HL-60 (cell line): ENCODE measurements at places on chromosomes 12 and 14.

DNA sequence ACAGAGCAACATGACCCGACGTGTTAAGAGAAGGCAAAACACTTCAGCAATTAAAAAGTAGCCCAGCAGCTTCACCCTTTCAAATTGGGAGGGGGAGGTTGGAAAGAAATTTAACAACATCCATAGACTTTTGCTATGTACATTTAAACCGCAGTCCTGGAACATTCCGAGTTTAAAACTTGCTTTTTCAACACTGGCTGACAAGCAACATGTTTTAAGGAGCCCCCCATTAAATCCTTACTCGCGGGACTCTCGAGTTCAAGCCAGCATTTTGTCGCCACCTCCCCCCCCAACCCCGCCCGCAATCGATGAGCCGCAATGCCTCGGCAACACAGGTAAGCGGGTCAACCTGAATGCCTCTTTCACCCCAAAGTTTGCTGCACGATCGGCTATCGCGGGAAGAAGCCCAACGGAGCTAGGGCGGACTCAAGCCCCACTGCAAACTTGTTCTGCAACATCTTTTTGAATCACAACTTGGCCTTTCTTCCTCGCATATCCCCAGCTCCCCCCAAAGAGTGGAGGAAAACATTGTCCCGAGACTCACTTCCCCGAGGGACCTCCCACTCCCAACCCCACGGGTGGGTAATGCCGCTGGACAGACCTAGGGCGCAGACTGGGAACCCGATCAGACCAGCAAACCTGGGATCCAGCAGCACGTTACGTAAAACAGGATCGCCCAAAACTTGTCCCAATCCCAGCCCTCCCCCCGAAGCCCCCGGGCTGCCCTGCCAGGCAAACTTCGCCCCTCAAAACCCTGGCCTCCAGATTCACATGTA, 777 bp downstream of the ZFP36L1 start:
- no peak for DNase-seq

DNA sequence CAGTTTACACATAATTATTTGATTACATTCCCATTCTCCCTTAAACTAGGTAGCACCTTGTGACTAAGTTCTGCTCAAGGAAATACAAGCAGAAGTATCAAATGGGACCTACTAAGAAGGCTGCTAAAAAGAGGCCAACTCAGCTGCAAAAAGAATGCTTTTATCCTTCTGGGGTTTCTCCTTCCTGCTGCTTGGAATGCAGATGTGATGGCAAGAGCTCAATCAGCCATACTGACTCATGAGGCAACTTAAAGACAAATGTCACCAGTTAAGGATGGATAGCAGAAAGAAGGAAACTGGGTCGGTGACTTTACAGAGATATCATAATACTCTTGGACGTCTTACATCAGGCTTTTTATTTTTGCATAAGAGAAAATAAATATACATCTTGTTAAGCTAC, 38.0 kb upstream of the RAP1B start:
- no peak for DNase-seq

DNA sequence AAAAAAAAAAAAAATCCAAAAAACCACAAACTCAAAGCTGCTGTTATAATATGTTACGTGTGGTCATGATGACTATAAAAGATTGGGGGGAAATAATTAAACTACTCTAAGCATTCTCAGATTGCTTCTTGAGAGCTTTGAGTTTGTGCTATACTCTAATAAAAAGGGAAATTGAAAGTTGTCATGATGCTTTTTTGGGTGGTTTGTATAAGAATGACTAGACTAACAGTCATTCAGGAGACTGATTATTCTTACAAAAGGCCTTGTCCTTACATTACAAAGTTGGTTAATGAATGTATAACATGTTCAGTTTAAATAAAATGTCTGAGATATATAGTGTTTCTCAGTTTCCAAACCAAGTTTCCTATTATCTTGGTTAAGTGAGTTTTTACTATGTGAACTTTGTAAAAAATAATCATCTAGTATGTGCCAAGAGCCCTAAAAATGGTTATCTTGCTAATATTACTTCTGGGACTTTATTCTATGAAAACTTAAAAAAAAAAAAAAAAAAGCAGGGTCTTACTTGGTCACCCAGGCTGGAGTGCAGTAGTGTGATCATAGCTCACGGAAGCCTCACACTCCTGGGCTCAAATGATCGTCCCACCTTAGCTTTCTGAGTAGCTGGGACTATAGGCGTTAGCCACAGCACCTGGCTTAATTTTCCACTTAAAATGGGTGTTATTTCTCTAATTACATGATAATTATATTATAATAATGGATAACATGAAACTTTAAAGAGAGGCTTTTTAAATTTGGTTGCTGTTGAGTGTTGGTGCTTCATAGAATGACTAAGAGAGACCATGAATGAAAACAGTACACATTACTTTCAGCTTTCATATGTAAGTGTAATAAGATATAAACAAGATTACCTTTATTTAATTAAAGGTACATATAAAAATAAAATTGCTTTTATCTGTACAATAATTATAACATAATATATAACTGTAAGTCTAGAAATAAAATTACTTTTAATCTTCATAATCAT, 459.6 kb upstream of the RGS6 start:
- no peak for DNase-seq

GRCh38 chr12:44157359-44157758, 321.5 kb downstream of the TMEM117 start:
- no peak for DNase-seq

- no peak for DNase-seq
Observed at GRCh38 chr14:90883197-90883596, 67.0 kb upstream of the TTC7B start.

- DNase-seq = no peak
Observed at GRCh38 chr12:55845785-55846496, 3.2 kb upstream of the MMP19 start.

DNA sequence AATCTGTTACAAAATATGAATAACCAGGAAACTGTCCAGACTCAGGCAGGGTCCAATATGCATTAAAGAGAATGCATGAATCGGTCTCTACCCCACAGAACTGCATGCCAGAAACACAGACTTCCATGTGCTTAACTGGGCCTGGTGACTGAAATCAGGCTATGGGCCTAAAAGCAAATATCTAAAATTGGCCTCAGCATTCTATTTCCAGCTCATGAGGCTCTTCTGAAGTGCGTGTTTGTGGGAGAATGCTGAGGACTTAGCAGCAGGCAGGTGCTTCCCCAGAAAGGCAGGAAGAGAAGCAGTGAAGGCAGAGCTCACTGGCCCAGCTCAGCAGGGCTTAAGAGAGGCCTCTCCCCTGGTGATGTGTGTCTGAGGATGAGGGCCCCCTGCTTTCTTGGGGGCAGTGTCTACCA, 48.5 kb downstream of the ADGRD1 start:
- no peak for DNase-seq

DNA sequence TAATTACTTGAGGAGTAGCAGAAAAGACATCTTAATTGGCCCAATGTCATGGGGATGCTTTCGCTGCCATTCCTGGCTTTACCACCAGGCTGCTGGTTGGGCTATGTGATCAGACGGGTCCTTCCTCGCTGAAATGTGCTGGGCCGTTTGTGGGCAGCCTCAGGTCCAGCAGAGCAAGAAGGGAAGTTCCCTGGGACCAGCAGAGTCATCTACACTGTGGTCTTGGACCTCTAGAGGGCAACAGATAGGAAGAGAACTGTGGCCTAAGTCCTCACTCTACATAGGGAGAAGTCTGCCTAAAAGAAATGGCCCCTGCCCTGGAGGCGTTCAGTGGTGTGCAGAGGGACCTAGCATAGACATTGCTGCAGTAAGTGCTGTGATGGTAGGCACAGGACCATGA, 10.9 kb downstream of the EVL start:
- peak; percentile 90 for DNase-seq

DNA sequence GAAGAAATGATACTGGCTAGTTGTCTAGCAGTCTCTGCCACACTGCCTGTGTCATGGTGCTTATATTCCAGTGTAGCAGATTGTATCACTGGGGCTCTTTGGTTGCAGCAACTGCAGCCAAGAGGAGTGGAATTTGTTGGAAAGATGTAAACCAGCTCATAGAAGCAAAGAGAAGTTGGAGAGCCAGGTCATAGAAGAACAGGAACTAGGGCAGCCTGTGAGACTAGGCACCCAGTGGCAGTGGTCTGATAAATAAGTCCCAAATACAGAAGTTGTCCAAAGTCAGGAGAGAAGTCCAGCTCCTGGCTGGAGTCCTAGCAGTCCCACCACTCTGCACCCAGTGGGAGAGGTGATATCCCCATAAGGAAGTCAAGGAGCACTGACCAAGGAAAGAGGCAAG, 172.5 kb upstream of the ARID2 start:
- DNase-seq = peak; percentile 6

GRCh38 chr12:116280595-116281290, 3.2 kb upstream of the MED13L start:
- peak; percentile 46 for DNase-seq

DNA sequence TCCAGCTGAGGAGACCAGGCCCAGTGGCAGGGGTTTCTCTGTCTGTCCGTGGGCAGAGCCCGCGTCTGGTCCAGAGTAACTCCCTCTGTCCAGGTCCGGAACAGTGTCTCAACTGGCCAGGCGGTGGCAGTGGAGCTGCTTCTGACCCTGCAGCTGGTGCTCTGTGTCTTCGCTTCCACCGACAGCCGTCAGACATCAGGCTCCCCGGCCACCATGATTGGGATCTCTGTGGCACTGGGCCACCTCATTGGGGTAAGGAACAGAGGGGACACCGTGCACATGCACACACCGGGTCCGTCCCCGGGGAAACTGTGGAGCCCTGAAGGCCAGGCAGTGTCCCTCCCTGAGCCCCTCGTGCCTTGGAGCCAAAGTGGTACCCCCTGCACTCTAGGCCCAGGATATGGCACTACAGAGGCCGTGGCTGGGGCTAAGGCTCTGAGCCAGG, 1.5 kb downstream of the AQP6 start:
- DNase-seq = no peak
